ENCODE measurements at places on chromosomes 11 and 22.

GRCh38 chr22:43396321-43396933 is 15.4 kb upstream of the MPPED1 start:
- DNase-seq = no peak

DNA sequence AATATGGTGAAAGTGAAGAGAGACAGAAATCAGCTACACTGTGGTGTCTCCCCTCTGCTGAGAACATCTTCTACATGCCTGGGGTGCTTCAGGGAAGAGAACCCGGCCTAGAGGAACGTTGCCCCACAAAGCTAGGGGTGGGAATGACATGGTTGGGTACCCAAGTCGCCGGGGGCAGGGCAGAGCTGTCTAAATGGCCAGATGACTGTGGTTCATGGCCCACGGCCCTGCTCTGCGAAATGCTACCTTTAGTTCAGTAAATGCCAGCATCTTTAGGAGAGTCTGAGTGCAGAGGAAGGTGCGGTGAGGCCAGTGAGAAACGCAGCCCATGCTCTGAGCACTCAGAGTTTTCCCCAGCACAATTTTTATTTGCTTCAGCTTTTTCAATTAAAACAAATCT is 12.8 kb downstream of the BRD1 start:
- DNase-seq = no peak

DNA sequence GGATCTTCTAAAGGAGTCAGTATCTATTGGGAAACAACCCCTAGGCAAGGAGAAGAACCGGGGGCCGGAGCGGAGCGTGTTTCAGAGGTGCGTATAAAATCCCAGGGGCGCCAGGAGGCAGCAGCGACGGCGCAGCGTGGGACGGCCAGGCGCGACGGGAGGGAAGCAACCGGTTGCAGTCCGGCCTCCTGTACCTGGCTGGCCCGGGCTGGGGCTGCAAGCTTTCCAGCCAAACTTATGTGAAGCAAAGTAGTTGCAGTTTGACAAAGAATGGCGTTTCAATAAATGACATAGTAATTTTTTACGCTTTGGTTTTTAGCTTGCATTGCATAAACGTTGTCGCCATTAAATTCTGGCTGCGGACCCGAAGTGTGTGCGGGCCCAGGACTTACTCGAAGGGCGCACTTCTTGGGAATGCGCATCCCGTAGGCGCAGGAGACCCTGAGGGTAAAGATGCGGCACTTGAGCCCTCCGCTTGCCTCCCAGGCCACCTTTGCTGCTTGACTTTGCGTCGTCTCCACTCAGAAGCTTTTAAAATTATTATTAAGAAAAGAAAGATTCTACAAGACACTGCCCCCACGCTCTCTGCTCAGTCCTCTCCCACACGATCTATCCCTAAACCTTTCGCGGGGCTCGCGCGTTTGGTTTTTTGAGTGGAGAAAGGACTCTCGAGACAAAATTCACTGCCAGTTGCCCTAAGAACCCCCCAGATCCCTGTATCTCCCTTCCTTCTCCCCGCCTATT is 1.6 kb upstream of the WT1 start:
- no peak for DNase-seq

DNA sequence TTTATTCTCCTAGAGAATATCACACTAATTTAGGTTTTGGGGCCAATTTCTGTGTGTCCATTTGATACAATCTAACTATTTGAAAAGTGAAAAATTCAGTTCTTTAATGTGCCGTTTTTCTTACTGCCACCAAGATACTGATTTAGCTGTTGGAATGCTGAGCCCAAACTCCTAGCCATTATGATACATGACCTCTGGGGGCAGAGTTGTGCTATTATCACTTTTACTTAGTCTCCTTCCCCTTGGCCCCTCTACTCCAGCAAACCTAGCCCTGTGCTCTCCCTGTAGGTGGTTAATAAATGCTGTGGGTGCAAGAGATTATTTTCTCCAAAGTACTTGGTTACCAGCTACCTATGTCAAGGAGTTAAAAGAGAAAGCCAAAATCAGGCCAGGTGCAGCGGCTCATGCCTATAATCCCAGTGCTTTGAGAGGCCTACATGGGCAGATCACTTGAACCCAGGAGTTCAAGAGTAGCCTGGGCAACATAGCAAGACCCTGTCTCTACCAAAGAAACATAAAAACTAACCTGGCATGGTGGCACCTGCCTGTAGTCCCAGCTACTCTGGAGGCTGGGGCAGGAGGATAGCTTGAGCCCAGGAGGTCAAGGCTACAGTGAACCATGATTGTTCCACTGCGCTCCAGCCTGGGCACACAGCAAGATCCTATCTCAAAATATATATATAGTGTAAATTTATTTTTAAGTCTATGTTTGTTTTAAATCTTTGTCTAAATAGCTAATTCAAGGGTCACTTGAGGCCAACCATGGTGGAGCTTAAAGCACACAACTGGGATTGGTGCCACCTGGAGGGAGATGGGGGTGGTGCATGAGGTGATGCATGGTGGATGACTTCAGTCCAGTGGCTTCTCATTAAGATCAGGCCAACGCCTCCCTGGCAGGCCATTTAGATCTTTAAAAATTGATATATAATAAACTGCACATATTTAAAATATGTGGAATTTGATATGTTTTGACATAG is 193.2 kb upstream of the PLET1 start:
- DNase-seq = no peak

DNA sequence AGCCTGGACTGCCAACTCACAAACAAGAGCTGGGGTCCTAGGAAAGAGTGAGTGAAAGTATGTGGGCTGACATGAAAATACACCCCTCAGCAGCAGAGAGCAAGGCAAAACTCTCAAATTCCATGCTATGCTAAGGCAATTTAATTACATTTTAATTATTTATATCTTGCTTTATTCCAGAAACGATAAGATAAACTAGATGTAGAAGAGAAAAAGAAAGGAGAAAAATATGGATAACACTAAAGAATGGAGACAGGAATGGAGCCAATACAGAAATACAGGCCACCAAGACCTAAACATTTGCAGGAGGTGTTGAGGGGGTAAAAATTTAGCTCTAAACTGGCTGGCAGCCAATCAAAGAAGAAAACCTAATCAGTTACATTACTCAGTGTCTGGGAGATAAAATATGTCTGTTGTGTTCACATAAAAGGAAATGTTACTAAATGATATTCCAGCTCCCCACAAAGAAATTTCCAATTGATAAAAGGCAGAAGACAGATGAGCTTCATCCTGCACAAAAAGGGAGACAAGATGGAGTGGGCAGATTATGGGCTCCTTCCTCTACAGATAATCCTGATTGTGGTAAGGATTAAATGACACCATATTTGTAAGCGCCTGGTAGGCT is 223.5 kb upstream of the BLID start:
- DNase-seq = no peak

- no peak for DNase-seq
Observed at GRCh38 chr22:43566021-43566420, 154.2 kb downstream of the MPPED1 start.

GRCh38 chr11:134560066-134560465 is 148.0 kb upstream of the B3GAT1 start:
- DNase-seq = no peak
